ENCODE measurements at places on chromosomes 6 and 20. TPM values are rescaled to one million over a fixed set of nuclear protein-coding genes. Genes with fewer than 3 reads are reported as not detected.

The PPP1R14C gene
- total RNA-seq: 15.8 TPM

The AFG1L gene
- total RNA-seq: 7.0 TPM

The CLDN20 gene
- total RNA-seq: not detected

The MRPL14 gene
- total RNA-seq: 27.9 TPM

The TMC2 gene
- not detected for total RNA-seq

The NKX2-4 gene
- total RNA-seq: not detected

The EHMT2 gene
- total RNA-seq: 40.5 TPM

The CST2 gene
- not detected for total RNA-seq

The LTB gene
- total RNA-seq: 18.5 TPM

The ADTRP gene
- total RNA-seq: 2.7 TPM

The BTN1A1 gene
- 0.09 TPM for total RNA-seq

DNA sequence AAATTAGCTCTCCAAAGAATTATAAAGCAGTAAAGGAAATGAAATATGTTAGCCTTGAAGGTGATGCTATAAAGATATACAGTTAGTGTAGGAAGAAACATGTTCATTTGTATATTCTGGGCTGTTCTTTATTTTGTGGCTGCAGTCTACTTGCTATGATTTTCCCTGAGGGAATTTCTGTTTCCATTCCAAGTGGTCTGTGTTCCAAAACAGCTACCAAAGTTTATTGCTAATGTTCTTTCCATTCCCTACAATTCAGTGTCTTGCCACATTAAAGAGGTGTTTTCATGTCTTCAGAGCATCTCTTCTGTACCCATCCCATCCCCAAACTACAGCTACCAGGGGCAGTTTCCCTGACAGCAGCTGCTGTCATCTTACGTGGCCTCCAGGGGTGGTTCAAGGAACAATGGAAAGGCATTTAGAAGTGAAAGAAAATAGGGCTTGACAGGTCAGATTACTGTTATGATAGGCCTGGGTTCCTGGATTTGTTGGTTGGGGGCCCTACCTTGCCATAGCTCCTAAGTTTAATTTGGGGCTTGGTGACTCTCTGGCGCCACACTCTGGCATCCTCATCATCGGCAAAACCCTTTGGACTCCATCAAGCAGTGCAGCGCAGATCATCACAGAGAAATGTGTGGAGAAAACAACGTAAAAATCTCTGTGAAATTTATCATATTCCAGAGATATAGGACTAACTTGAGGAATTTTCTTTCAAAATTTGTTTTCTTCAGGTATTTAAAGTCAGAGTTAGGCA, 33.8 kb upstream of the AIG1 start:
- DNase-seq: no peak

DNA sequence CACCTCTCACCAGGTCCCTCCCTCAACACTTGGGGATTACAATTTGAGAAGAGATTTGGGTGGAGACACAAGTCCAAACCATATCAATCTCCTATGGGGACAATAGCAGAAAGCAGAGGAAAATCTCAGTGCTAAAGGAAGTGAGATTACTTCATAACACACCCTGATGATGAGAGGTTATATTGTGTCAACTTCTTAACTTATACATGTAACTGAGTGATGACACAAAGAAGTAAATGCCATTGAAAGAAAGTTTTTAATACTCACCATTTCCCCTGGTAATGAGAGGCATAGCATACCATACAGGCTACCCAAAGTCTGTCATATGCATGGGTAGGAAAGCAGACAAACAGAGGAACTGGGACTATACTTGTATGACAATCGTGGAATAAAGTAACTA, 137.2 kb downstream of the MMUT start:
- DNase-seq: no peak

DNA sequence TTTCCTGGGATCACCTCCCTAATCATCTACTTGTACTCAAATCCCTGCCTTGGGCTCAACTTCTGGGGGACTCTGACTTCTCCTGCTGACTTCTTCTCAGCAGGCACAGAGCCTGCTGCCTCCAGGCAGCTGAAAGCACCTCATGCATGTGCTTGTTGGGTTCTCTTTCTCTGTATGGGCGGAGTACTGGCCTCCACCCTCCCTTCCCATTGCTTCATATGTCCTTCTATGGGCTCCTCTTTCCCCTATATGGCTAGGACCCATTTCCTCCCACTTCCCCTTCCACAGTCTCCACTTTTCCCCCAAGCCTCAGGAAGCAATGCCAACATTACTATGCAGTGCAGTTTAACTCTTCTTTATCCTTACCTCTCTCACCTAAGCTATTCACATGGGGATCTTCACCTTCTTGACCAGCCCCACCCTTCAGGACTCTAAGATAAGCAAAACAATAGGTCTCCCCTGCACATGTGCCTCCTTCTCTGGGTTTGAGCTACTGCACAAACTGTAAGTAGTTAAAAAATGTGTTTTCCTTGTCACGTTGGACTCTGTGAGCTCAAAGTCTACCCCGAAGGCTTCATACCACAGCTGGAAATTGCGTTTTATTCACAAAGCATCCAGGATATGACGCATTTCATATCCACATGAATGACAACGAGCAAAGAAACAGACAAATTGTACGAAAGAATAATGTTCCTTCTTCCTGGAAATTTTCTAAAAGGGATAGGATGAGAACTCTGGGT, 93.7 kb downstream of the CDS2 start:
- DNase-seq: no peak

GRCh38 chr20:60636417-60636816, 615.6 kb upstream of the CDH4 start:
- no peak for DNase-seq

DNA sequence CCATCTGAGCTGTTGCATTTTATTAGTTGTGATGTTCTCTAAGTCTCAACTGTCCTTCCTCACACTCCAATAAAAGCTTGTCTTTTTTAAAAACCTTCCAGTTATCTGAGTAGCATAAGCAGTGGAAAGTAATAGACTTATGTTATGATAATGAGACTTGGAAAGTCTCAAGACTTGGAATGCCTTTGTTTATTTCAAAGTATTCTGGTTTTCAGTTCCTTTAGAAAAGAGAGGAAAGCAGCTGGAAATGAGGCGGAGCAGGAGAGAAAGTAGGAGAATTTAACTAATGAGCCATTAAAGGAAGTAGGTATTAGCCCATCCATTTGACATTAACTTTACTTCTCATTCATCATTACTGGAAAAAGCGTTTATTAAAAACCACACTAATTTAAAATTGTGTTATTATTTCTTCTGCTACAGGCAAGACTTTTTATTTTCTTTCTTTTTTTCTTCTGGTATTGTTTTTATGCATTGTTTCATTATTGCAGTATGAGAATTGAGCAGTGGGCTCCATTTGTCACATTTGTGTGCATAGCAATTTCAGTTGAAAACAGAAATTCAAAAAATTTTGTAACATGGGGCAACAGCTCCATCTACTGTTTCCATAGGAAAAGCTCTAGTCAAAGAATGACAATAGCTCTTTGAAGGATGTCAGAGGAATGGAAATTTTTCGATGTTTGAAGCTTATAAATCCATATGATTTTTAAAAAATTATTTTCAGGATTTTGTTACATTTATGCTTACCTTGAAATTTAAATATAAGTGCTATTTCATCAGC, 194.8 kb downstream of the COL9A1 start:
- no peak for DNase-seq

GRCh38 chr6:53634184-53634631, 31.3 kb downstream of the KLHL31 start:
- DNase-seq: no peak

DNA sequence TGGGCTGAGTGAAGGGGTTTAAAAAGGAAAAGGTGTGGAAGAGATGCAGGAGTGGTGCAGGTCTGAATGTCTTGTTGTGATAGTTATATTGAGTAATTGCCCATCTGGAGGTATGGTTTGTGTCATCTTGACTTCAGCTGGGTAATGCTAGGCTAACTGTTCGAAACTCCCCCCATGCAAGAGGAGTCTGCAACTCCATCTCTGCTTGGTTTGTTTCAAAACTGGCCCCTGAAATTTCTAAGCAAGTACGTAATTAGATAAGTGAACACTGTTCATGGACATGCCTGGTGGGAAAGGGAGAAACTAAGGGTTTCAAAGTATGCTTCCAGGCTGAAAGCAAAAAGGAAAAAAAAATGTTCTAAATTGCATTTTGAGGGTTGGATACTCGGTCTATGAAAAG, 17.1 kb downstream of the TTK start:
- DNase-seq: no peak

DNA sequence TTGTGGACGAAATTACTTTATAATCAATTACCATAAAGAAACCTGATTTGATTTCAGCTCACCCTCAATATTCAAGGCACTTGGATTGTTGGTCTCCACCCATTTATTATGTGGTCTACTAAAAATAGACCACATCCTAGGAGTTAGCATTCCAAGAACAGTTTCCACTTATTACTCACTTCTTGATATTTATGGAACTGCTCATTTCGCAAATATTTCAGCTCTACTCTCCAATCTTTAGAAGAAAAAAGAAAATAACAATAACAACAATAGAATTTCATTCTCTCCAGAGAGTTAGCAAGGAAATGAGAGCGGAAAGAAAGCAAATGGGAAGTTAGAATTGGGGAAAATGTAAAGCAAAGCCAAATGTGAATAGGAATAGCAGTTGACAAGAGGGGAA, 26.2 kb upstream of the HDAC2 start:
- DNase-seq: no peak

DNA sequence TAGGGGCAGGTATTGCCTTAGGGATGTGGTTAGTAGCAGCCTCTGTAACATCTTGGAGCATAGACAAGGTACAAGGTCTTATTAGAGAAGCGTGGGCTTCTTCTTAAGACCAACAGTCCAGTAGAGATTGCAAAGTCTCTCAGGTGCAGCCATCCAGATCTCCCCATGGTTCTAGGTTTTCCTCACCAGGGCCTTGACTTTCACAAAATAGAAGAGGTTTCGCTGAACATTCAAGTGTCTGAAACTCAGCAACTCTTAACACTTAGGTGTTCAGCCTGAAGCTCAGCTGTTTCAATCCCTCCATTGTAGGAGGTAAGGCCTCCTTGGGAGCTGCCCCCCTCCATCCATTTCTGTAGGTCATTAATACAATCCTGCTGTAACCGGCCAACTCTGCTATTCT, 44.4 kb downstream of the GOPC start:
- DNase-seq: no peak

GRCh38 chr20:8744228-8744844, 324.6 kb upstream of the PLCB4 start:
- DNase-seq: no peak

- DNase-seq: no peak
Observed at GRCh38 chr6:88376768-88377387, 210.7 kb upstream of the CNR1 start.

GRCh38 chr6:46526607-46527006, 35.4 kb upstream of the RCAN2 start:
- no peak for DNase-seq

- DNase-seq: no peak
Observed at GRCh38 chr6:3347826-3348225, 89.1 kb downstream of the PSMG4 start.

DNA sequence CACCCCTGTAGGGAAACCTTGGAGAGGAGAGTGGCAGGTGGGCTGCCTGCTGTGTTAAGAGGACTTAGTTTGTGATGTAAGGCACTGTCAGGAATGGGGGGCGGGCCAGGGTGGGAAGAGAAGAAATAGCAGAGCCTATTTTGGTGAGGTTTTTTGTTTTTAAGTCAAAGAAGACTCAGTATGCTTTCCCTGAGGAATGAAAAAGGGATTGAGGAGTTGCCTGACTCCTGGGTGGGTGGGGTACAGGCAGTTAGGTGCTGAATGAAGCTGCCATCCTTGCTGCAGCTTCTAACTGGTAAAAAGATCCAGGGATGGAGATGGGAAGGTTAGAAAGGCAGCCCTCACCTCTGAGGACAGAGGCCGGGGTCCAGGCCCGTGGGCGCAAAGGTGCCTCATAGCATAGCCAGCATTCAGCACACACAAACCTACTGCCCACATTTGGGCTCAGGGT, 37.9 kb downstream of the PLCG1 start:
- DNase-seq: no peak

GRCh38 chr6:11055127-11055627, 11.1 kb upstream of the ELOVL2 start:
- no peak for DNase-seq

DNA sequence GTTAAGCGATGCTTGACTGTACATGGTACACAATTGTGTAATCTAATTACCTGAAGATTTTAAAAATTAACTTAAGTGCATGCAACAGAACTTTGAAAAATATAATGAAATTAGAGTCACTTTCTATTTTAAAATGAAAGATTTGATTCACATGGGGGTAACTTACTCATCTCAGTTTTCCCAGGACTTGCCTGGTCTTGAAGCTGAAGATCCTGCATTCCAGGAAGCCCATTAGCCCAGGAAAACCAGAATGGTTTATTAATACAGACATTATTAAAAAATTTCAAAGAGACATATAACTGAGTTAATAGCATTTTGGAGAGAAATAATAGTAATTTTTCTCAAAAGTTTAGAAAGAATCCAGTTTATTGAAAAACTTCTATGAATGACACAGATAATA, 190.6 kb downstream of the SIM1 start:
- DNase-seq: no peak

GRCh38 chr6:122747573-122747972, 31.9 kb upstream of the FABP7 start:
- DNase-seq: no peak

- no peak for DNase-seq
Observed at GRCh38 chr6:73696966-73697655, 1.1 kb downstream of the CD109 start.

DNA sequence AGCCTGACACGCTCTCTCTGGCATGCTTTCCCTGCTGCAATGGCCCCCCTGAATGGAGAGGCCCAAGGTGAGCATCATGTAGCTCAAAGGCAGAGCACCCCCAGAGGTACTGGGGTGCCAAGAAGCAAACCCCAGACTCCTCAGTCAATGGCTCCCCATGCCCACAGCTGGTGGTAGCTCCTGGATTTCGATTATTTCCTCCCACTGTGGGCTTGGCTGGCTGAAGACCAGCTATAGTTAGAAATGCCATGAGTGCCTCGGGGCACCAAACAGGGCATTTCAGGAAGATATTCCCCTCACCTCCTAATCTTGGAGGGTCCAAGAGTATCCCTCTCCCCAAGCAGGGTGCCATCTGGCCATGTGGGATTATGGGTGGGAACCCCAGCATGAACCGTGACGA, 16.8 kb downstream of the MAP1LC3A start:
- no peak for DNase-seq

GRCh38 chr6:6932968-6933367, 174.8 kb upstream of the RREB1 start:
- no peak for DNase-seq

DNA sequence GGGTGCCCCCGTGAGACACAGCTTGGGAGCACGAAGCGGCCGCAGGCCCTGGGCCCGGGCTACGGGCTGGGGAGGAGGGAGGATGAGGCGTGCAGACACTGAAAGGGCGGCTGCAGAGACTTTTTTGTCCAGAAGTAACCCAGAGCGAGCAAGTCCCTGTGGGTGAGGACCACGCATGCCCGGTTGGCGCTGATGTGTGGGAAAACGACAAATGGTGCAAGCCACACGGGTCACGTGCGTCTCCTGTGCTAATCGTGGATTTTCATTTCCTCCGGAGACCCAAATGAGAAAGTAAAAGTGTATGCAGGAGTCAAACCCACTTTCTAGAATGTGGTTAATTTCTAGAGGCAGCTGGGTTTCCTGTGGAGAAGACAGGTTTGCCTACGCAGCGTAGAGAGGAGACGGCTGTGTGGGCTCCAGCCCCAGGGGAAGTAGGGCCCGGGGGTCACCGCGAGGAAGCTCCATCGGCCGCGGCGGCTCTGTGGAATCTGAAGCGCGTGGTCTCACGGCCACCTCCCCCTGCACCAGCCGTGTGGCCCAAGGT, 19.0 kb downstream of the DLL1 start:
- no peak for DNase-seq

GRCh38 chr6:109695468-109695867, 4.4 kb downstream of the FIG4 start:
- DNase-seq: no peak
